ENCODE measurements at places on chromosomes 16 and 17. TPM values are rescaled to one million over a fixed set of nuclear protein-coding genes. Genes with fewer than 3 reads are reported as not detected.

- no peaks in the 10 kb centered on the region for H3K27me3 ChIP-seq
- H3K27ac ChIP-seq = no peak overlapping the region
- H3K4me1 ChIP-seq = peaks cover 5% of the 10 kb centered on the region
Observed at GRCh38 chr17:61160789-61161445, 238.7 kb upstream of the TBX2 start.

Gene LPO
- total RNA-seq = not detected

GRCh38 chr16:565419-566330 lies 1.1 kb upstream of the NHLRC4 start:
- H3K36me3 ChIP-seq = no peaks in the 10 kb centered on the region
- no peak for DNase-seq
- peaks cover 10% of the 10 kb centered on the region for H3K27me3 ChIP-seq
- H3K4me1 ChIP-seq = peaks cover 15% of the 10 kb centered on the region
- H3K27ac ChIP-seq = no peak overlapping the region

- no peak for DNase-seq
- no peak overlapping the region for H3K27ac ChIP-seq
- H3K4me1 ChIP-seq = no peaks in the 10 kb centered on the region
- H3K4me3 ChIP-seq = no peak overlapping the region
Observed at GRCh38 chr16:14608111-14608566, 21.9 kb downstream of the PARN start.
